ENCODE measurements at places on chromosomes 2 and 18.

DNA sequence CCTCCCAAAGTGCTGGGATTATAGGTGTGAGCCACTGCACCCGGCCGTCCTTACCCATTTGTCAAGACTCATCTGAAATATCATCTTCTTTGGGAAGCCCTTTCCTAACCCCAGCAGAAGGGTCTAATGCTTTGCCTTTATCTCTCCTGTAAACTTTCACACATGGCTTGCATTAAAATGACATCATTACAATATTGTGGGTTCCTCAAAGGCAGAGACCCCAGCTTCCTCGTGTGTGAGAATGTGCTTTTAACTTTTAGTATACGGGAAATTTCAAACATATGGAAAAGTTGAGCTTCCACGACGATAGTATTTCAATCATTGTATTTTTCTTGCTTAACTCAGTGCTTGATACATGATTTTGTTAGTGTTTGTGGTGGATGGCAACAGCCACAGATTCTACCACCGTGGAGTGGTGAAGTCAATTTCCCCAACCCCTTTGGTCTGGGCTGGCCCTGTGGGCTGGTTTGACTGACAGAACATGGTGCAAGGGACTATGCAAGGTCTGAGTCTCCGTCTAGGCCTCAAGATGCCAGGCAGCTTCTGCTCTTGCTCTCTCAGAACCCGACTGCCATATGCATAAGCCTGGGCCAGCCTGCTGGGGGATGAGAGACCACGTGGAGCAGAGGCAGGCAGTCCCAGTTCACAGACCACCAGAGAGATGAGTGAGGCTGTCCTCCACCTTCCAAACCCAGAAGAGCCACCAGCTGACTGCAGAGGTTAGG, 39.9 kb downstream of the NGEF start:
- DNase-seq, result no peak

- no peak for DNase-seq
Observed at GRCh38 chr2:170782673-170783072, 12.5 kb downstream of the ERICH2 start.

DNA sequence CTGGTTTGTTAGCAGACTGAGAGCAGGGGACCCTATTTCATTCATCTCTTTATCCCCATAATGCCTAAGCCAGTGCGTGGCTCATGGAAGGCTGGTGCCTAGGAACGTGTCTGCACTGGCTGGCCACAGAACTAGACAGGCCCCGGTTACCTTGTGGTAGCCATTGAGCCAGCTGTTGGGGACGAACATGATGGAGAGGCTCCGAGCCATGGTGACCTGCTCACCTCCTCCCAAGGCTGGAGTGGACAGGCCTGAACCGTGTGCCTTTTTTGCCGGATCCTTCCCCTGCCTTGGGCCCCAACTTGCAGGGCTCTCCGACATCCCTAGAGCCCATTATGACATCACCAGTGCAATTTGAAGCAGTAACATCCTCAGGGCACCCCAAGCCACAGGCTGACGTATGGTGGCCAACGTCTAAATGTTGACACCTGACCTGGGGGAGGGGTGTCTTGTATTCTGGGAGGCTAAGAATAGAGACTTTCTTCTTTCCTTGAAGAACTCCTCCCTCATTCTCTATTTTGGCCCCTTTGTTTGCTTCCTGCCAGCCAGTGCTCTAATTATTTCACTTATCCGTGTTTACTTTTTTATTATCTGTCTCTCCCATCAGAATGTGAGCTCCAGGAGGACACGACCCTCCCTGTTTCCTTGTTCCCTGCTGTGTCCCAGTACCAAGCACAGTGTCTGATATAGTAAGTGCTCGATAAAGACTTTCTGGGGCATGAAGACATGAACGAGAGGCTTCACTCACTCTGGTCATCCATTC, 12.2 kb upstream of the DNPEP start:
- no peak for DNase-seq

- no peak for DNase-seq
Observed at GRCh38 chr18:11115276-11115675, 34.1 kb downstream of the PIEZO2 start.

GRCh38 chr2:120233292-120233691, 10.1 kb upstream of the TMEM185B start:
- DNase-seq, result no peak
